NCI-H345 (cell line): ENCODE measurements at places on chromosomes 12 and 14.

- no peak for DNase-seq
These were observed 46.2 kb downstream of the C14orf132 start for GRCh38 chr14:96085369-96085768.

DNA sequence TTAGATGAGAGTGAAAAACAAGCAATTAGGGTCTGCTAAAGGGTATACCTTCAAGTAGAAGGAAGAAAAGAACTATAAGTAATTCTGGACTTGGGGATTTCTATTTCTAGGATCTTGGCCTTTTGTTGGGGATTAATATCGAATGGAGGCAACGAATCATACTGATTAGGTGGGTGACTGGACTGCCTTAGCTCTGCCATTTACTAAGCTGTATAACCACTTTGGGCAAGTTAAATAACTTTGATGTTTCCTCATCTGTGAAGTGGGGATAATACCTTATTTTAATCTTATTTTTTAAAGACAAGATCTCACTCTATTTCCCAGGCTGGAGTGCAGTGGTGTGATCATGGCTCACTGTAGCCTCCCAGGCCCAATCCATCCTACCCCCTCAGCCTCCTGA is 6.6 kb downstream of the IKBIP start:
- no peak for DNase-seq

DNA sequence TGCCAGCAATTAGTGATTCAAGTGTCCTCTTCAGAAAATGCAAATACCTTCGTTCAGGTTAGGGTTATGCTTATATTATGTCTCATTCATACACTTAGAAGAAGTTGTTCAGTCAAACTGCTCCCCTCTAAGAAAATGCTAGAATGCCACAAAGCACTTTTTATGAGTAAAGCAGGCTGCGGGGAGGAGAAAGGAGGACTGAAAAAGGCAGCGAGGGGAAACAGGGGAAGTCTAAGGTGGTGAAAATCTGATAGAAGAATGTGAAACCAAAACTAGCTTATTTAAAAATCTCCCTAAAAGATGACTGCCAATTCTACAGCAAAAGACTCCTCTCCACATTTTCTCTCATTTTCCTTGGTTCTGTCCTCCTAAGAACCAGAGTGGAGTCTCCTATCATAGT is 70.1 kb downstream of the PRKD1 start:
- DNase-seq, result no peak

- DNase-seq, result no peak
These were observed 7.5 kb upstream of the AQP2 start for GRCh38 chr12:49942921-49943624.

- DNase-seq, result no peak
These were observed 27.1 kb upstream of the RNU6-8 start for GRCh38 chr14:32230181-32230580.

DNA sequence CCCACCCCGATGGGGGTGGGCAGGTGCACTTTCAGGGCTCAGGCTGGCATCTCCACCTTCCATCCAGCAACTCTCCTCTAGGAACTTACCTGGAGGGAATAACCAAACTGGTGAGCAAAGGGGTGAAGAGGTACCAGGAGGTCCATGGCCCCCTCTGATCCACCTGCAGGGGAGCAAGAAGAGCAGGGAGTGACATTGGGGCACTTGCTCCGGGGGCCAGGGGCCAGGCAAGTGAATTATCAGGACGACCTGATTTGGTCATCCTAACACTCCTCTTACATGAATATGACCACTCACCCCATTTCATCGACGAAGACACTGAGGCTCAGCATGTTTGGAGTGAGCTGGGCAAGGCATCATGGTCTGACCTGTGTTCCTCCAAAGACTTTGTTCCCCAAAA is 6.0 kb downstream of the DIO3 start:
- DNase-seq, result no peak

DNA sequence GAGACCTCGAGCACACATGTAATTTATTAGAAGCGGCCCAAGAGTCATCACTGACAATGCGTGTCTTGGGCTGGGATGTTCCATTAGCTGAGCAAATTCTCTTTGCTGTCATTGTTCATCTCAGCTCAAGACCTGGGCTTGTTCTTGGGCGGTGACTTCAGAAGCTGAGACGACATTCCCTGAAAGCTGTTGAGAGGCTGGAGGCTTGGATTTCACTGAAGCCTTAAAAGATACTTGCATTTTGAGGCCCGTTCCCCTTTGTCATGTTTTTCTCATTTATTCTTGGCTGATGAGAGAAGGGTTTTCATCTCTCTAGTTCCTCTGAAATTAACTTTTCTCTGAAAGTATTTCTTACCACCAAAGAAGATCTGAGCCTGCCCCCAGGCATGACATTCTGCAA is 16.6 kb upstream of the SUSD6 start:
- DNase-seq, result no peak

DNA sequence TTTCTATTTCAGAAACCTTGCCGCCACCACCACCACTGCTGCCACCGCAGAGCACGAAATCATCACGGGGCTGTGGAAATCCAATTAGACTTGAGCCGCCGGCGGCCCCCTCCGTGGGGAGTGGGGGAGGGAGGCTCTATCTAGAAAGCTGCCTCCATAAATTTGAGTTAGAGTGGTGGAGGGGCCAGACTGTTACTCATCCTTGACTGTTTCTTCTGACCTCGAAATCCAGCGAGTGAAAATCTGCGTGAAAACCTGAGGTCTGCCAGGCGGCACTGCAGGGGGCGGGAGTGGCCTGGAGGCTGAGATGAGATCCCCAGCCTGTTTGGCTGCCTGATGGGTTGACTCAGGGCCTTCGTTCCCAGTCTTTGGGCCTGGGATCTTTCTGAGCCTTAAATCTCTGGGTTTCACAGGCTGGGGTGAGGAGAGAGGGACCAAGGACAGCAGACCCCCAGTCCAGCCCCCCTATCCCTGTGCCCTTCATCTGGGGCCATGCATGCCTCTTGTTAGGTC is 29.9 kb downstream of the TSPAN9 start:
- no peak for DNase-seq

DNA sequence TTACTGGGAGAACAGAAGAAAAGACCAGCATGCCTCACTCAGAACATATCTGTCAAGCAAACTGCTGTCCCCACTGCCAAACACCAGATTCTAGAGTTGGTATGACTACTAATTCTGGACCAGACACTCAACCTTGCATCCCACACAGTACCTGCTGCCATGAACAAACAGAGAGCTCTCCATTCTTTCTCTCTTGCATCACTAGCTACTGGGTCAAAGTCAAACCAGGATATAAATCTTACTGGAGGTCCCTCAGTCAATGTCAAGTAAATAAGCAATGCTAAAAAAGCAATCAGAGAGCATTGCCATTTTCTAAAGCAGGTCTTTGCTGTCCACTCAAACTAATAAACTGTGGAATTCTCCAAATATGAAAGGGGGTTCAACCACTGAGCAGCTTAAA is 452.4 kb upstream of the SEL1L start:
- DNase-seq, result no peak

GRCh38 chr12:50234347-50234746 is 49.0 kb downstream of the LIMA1 start:
- DNase-seq, result no peak

DNA sequence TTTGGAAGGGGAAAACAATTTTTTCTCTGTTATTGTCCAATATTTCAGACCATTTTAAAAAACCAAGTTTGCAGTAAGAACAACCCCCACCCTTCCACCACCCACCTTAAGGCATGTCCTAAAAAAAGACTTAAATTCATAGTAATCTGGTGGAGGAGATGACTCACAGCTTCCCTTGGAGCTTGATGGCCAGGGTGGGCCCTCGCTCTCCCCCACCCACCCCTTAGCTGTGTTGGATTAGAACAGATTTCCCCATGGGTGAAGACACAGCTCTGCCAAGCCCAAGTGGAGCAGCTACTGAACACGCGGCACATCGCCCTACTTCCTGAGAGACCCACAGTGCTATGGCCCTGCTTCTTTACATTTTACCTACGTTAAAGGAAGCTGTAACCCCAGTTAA is 140.3 kb downstream of the GCH1 start:
- no peak for DNase-seq

DNA sequence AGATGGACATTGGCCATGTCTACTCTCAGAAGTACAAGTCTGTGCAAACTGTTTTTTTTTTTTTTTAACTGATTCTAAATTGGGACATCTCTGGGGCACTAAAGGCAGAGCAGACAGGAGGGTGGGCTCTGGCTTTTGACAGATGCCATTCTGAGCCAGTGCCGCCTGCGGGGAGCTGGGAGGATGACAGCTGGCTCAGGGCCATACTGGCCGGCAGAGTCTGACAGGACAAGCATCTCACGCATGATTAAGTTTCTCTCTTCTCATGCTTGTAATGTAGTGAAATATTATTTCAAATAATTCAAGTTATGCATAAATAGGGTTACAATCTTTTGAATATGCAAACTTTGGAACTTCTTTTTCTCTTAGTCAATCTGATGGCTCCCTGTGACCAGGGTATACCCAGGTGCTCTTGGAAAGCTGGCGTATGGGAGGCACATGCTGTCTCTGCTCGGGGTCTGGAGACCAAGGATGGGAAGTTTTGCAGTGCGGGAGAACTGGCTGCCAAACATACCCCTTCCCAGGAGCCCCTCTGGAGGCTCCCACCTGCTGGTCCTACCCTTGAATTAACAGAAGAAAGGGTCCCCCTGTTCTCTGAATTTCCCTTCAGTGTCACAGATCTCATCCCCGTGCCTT is 7.6 kb downstream of the CDCA4 start:
- DNase-seq, result no peak
